ENCODE measurements at places on chromosomes 13 and 19. TPM values are rescaled to one million over a fixed set of nuclear protein-coding genes. Genes with fewer than 3 reads are reported as not detected.

Gene SPRED3
- 4.5 TPM for total RNA-seq

Gene CLDN10
- total RNA-seq = not detected

Gene IFNL1
- not detected for total RNA-seq

Gene COL4A1
- total RNA-seq = 24.9 TPM

Gene CYP4F2
- total RNA-seq = not detected

Gene CDC37
- 519 TPM for total RNA-seq

Gene DLL3
- total RNA-seq = 5.6 TPM

GRCh38 chr19:5927441-5927821 is 13.4 kb downstream of the CAPS start:
- no peak for DNase-seq

GRCh38 chr19:2047449-2048103 is 3.5 kb downstream of the MKNK2 start:
- DNase-seq = peak; percentile 47

DNA sequence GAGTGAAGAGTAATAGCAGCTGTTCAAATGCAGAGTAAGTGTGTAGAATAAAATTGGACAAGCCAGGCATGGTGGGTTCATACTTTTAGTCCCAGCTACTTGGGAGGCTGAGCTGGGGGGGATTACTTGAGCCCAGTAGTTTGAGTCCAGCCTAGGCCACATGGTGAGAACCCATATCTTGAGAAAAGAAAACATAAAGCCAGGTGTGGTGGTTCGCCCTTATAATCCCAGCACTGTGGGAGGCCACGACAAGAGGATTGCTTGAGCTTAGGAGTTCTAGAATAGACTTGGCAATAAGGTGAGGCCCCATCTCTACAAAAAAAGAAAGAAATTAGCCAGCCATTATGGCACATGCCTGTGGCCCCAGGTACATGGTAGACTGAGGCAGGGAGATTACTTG is 1241.1 kb downstream of the UQCRFS1 start:
- DNase-seq = no peak

- DNase-seq = no peak
Measured at GRCh38 chr13:90706631-90707030, 640.9 kb upstream of the MIR17HG start.

DNA sequence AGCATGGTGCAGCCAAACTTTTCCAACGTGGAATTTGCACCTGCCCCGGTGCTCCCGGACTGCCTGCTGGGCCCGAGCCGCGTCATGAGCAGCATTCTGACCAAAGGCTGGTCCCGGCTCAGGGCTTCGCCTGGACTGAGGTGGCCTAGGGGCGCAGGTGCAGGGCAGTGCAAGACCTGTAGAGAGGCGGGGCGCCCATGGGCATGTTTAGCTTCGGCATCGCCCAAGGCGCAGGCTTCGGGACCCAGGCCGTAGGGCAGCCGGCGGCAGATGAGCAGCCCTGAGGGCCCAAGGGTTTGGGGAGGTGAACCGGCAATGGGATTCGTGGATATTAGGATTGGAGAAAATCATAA is 23.8 kb downstream of the LRFN3 start:
- no peak for DNase-seq

DNA sequence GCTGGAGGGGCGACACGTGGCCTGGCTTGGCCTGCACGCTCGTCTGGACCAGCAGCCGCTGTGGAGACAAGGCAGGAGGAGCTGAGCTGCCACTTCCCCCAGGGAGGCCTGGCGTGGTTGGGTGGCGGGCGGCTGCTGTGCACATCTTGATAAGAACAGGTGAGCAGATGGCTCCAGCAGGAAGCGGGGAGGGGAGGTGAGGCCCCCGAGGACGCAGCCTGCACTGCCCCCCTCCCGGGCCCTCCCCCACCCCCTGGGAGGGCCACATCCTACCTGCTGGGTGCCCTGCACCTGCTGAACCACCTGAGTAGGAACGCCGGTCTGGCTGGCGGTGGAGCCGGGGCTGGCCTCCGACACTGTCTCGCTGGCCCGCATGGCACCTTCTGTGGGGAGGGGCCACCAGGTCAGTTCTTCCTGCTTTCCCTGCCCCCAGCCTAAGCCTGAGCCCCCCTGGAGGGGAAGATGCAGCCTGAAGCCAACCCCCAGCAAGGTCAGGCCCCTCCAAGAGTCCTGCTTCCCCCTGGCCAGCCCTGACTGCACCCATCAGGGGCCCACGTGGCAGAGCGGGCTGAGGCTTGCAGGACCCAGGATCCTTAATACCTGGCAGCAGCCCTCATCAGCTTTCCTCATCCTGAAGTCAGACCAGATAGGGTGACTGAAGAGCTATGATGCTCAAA is 22.8 kb downstream of the RFX1 start:
- DNase-seq = no peak

GRCh38 chr19:4059453-4059871 is 7.2 kb downstream of the ZBTB7A start:
- DNase-seq = no peak

DNA sequence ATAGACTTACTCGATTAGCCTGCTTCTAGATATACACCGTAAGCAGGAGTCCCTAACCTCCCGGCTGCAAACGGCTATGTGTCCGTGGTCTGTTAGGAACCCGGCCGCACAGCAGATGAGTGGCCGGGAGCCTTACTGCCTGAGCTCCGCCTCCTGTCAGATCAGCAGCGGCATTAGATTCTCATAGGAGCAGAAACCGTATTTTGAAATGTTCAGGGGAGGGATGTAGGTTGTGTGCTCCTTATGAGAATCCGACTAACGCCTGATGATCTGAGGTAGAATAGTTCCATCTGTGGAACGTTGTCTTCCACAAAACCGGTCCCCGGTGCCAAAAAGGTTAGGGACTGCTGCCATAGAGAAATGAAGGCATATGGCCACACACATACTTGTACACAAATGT is 1491.9 kb downstream of the SLITRK5 start:
- DNase-seq = no peak

GRCh38 chr13:94630858-94631257 is 29.2 kb downstream of the GPR180 start:
- no peak for DNase-seq

- DNase-seq = peak; percentile 90
Measured at GRCh38 chr19:38298821-38299680, 5.0 kb upstream of the C19orf33 start.

- no peak for DNase-seq
Measured at GRCh38 chr19:34191355-34191962, 19.2 kb downstream of the LSM14A start.

DNA sequence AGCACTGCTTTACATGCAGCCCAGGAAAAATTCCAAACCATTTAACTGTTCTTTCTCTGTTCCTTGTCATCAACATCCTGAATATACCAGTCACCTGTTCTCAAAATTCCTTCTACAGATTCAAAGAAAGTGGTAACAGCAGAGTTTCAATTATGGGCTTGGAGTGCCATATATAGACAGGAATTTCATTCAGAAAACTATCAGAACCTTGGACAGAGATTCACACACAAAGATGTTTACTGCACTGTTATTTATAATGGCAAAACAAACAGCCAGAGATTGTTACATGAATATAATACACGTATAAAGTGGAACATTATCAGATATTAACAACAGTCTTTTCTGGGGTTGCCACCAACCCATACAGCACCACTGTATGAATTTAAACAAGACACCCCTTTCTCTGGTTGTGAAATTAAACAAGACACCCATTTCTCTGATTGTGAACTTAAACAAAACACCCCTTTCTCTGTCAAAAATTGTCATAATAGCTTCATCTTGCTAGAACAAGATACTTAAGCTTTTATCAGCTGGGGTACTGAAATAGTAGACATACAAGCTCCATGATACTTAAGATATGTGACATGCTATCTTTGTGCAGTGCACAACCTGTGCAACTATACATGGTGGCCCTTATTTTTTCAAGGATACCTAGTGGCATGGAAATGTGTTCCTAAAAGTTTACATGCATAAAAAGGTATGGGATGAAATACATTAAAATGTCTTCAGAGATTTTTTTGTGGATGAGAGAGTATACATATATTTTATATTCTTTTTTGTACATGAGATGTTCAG is 12.6 kb downstream of the CACNA1A start:
- no peak for DNase-seq

DNA sequence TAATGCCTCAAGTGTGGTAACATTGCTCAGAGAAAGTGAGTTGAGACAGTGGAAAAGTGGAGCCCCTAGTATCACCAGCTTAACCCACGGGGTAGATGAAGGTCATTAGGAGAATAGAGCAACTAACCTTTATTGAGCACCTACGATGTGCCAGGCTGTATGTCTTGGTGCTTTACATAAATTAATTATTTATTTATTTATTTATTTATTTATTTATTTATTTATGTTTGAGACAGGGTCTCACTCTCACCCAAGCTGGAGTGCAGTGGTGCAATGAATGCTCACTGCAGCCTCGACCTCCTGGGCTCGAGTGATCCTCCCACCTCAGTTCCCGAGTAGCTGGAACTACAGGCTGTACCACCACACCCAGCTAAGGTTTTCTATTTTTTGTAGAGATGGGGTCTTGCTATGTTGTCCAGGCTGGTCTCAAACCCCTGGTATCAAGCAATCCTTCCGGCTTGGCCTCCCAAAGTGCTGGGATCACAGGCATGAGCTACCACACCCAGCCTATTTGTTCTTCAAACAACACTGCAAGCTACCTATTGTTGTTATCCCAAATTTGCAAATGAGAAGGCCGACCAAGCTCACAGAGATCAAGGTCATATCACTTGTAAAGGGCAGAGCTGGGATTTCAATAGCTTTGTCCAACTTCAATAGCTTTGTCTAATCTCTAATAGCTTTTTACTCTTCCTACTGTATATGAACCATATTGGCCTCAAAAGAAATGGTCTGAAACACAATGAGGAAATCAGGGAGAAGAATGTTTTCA is 79.4 kb downstream of the TM9SF2 start:
- no peak for DNase-seq

DNA sequence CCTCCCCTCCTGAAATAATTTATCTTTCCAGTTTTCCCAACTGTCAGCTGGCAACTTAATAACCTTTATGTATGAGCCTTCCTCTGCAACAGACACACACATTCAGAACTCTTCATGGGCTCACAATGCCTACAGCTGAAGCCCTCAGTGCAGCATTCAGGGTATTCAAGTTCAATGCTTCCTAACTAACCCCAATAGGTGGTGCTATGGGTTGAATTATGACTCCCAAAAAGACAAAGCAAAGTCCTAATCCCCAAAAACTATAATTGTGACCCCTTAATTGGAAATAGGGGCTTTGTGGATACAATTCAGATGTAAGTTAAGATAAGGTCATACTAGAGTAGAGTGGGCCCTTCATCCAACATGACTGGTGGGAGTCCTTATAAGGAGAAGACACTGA is 202.2 kb downstream of the SUCLA2 start:
- DNase-seq = no peak
